ENCODE measurements at places on chromosomes 3 and 15.
A peak's percentile ranks its signal among the peaks of the same experiment; 100 is the strongest.

DNA sequence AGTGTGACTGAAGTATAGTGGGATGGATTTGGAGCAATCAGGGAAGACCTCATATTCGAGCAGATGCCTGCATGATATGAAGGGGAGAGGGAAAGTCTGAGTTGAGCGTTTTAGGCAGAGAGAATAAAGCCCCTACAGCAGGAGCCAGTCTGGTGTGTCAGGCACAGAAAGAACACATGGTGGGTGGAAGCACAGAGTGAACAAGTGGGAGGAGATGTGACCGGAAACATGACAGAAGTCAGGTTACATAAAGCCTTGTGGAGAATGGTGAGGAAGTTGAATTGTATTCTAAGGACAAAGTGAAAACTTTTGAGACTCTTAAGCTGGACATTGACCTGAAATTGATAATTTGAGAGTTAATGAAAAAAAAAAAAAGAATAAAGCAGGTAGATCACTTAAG, 541.0 kb downstream of the PLOD2 start:
- DNase-seq: no peak

DNA sequence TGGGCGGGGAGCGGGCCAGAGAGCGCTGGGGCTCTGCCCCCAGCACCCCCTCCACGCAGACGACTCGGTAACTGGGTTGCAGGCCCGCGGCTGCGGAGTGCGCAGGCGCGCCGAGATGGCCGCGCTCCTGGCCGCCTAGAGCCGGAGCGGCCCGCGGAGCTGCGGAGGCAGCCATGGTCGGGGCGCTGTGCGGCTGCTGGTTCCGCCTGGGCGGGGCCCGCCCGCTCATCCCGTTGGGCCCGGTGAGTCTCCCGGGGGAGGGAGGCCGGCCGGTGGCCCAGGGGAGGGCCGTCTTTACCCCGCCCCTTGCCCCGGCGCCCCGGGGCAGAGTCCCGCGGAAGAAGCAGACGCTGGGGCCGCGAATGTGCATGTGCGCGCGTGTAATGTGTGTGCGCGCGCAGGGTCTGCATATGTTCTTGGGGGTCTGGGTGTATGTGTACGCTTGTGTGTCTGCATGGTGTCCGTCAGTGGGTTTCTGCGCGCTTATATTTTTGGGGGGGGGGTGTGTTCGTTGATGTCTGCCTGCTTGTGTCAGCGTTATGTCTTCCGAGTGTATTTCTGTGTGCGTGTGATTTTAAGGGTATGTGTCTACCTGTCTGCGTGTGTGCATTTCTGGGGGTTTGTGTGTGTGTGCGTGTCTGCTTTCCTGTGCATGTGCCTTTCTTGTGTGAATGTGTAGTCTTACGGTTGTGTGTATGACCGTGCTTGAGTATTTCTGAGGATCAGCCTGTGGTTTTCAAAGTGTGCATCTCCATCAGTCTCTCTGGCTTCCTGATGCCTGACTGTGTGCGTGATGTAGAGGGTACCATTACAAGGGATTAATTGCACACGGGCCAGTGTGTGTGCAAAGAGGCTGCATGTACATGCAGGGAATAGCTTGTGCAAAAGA, at the start of gene ABHD14A:
TSS of gene ABHD14A (plus strand) at position 102 of the 889 bp plus-strand sequence. CDS start at position 174, 72 bp downstream.
- DNase-seq: peak; percentile 86

DNA sequence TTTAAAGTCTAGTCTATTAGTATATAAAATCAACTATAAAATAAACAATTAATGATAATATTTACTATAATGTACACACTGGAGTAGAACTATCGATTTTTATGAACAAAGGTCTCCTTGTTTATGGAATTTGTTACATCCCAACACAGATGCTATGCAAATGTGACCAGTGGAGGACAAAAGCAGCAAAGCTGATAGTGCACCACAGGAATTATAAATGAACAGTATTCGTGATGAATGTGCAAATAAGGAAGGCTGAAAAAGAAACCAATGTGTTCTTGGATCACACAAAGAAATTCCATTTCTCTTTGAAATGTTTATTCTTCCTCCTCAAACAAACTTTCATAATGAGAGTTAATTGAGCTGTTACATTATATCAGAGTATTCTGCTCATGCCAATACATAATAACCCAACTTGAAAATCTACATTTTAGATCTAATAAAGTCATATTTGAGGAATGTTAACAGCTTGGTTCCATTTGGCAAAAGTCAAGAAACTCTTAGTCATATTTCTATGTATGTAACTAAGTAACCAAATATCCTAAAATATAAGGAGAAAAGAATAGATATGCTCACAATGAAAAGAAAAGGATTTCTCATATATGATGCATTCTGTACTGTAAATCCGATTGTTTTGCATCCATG, 79.3 kb downstream of the NEK10 start:
- no peak for DNase-seq

DNA sequence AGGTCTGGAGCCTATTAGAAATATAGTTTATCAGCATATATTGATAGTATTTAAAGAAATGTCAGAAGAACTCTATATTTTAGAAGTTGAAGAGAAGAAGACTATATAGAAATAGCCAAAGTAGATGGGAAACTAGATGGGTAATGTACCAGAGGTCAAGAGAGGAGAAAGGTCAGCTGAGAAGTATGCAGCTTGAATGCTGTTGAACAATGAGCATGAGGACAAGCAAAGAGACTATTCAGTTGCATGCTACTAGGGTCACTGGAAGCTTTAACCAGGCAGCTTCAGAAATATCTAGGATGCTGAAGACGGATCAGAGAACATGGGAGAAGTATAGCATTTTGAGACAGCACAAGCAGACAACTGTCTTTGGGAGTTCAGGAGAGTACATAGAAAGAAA, 19.6 kb upstream of the TIPARP start:
- DNase-seq: no peak

DNA sequence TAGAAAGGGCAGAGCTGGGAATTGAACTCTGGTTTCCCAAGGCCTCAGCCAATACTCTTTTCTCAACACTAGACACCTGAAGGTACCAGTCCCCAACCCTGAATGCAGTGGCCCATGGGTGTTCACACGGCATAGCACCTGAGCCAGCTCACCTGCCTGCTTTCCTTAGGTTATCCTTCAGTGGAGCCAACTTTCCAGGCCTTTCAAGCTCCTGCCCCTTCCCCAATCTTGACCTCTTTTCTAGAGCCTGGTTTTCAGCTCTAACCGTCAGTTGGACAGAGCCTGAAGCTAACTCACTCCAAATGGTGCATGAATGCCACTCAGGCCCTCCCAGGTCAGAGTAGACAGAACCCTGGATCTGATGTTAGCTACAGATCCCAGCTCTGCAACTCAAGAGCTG, 66.1 kb upstream of the ITGA11 start:
- DNase-seq: no peak

DNA sequence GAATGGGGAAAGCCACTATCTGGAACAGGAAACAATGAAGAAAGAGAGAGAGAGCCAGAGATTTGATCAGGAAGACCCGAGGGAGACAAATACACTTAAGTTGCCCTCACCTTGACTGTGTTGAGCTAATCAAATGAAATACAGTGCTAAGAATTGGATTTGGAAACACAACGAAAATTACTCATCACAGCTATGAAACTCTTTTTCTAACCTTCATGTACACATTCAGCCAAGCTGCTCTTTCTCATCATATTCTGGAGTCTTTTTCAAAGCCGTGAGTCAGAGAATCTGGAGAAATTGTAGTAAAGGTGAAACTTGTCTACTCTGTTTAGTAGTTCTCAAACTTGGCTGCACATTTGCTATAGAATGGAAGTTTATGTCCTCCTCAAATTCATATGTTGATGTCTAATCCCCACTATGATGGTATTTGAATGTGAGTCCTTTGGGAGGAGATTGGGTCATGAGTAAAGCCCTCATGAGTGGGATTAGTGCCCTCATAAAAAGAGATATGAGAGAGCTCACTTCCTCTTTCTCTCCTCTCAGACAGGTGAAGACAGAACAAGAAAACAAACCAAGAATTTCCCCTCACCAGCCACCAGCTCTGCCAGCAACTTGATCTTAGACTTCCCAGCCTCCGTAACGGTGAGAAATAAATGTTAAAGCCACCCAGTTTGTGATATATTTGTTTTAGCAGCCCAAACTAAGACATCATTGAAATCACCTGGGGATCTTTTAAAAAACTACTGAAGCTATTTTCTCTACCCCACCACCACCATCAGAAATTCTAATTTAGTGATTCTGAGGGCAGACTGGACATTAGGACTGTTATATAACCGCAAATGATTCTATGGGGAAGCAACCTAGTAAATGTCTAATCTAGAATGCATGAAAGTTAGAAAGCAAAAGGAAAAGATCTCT, 143.6 kb upstream of the GRM7 start:
- no peak for DNase-seq

DNA sequence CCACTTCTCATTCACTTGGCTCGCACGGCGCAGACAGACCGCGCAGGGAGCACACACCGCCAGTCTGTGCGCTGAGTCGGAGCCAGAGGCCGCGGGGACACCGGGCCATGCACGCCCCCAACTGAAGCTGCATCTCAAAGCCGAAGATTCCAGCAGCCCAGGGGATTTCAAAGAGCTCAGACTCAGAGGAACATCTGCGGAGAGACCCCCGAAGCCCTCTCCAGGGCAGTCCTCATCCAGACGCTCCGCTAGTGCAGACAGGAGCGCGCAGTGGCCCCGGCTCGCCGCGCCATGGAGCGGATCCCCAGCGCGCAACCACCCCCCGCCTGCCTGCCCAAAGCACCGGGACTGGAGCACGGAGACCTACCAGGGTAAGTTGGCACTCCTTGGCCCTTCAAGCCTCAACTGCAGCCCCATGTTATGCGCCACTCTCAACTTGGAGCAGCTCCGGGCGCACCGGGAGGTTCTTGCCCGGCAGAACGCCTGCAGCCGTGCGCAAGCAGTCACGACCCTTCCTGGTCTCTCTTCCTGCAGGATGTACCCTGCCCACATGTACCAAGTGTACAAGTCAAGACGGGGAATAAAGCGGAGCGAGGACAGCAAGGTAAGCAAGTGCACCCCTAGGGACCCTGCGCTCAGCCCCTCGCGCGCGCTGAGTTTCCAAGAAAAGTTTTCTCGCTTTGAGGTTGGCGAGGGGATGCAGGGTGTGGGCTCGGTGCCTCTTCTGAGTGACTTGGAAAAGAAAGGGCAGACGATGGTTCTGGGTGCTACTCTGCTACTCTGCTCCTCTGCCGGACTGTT, at the start of gene BHLHE40:
TSS of gene BHLHE40 (plus strand) at position 10 of the 801 bp plus-strand sequence. CDS start at position 292, 282 bp downstream.
- DNase-seq: no peak

DNA sequence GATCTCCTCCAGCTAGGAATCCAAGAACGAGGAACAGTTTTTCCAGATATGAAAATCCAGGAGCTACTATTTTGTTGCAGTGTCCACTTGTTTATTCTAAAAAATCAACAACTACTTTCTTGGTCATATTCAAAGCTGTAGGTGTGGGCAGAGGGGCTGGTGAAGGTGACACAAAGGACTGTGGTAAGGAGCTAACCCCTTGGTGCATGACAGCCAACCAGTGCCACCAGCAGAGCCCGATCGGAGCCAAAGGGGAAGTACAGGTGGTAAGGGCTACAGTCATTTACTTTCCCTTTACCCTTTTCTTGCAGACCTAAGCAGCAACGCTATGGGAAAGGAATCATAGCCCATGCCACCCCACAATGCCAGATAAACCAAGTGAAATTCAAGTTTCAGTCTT, 30.7 kb downstream of the PLA1A start:
- DNase-seq: peak; percentile 26

GRCh38 chr3:4756057-4756775, 223.0 kb upstream of the BHLHE40 start:
- DNase-seq: no peak

GRCh38 chr15:91940496-91941381, 87.2 kb downstream of the SLCO3A1 start:
- no peak for DNase-seq

DNA sequence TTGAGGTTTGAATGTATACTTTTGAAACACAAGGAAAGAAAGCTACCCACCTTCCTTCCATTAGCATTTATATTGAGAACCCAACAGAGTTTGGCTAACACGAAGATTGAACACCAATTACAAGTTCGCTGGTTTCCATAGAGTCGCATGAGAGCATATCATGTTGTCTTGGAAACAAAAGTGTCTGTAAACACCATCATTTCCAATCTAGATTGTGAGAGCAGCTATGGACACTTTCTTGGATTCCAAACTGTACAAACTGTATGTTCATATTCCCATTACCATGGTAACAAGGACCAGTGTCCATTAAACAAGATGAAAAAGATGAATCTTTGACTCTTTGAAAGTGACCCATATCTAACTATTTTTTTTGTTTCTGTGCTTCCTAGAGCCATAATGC, 529.9 kb upstream of the ROBO1 start:
- DNase-seq: no peak

- DNase-seq: no peak
These were observed 46.5 kb upstream of the PIK3CB start for GRCh38 chr3:138881233-138881632.

- no peak for DNase-seq
These were observed 39.6 kb upstream of the TBC1D23 start for GRCh38 chr3:100221159-100221558.

DNA sequence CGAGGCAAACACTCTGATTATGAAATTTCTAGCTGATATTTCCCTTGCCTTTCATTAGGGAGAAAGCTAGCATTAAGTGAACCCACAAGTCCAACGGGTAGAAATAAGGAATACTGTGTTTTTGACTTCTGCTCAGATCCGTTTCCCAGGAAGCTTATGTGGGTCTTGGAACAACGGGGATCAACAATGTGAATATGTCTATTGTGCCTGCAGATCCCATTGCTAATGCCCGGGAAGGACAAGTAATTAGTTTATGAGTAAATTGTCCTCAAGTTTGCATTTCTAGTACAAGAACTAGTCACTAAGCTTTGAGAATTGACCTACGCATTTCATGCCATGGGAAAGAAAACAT, 236.4 kb downstream of the UACA start:
- DNase-seq: no peak

- no peak for DNase-seq
These were observed 59.5 kb upstream of the CTSH start for GRCh38 chr15:79004336-79004735.

GRCh38 chr15:49902685-49903501, 216.1 kb downstream of the ATP8B4 start:
- no peak for DNase-seq

DNA sequence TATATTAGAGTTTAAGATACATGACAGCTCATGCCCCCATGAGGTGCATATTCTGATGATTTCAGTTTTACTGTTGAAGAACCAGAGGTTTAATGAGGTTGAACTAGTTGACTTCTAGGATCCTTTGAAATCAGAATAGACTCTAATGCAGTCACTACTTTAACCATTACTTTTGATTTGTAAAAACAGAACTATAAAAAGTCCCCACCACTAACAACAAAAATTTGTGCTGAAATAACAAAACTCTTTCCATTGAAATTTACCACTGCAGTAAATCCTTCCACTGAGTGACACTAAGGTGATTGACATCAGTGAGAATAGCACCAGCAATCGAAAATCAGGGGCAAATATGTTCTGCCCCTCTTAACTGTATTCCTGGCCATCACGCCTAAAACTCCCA, 214.1 kb downstream of the SHQ1 start:
- no peak for DNase-seq

- no peak for DNase-seq
These were observed 218.5 kb upstream of the PRICKLE2 start for GRCh38 chr3:64443546-64444381.

- DNase-seq: no peak
These were observed 79.3 kb downstream of the CHSY1 start for GRCh38 chr15:101172501-101173071.

GRCh38 chr3:12405432-12406272, 78.6 kb upstream of the TSEN2 start:
- no peak for DNase-seq
